ENCODE measurements at places on chromosomes 11 and 22.
A peak's percentile ranks its signal among the peaks of the same experiment; 100 is the strongest.

DNA sequence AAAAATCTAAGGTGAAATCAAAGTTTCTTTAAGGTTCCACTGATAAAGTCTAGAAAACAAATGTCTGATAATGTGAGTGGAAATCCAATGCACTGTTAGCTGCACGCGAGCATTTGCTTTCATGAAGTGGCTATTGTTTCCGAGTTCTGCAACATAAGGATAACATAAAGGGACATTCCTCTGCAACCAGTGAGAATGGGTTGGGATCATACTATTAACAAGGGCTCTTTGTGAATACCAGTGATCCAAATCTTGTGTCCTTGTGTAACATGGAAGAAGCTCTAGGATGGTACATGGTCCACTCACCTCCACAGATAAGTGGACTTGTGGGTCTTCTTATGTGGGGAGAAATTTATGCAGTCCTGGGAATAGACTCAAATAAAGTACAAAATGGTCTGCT is 24.6 kb downstream of the APIP start:
- no peak for DNase-seq

GRCh38 chr11:15705891-15706290 is 591.2 kb downstream of the INSC start:
- DNase-seq = no peak

DNA sequence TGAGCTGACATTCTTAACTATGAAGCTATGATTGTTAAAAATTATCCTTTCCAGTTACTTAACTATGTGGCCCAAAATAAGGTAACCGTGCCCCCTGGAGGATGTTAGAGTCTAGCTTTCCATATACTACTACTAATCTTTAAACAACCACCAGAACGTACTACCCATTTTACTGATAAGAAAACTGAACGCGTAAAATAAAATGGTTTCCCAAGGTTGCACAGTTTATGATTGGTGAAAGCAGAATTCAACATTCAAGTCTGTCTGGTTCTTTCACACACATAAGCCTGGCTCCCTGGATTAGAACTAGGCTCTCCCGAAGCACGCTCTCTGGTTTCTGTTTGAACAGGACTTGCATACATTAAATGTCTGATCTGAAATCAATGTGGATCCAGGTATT is 437.8 kb upstream of the CCDC90B start:
- DNase-seq = no peak

GRCh38 chr22:23218867-23219251 is 38.5 kb downstream of the BCR start:
- DNase-seq = peak; percentile 65

DNA sequence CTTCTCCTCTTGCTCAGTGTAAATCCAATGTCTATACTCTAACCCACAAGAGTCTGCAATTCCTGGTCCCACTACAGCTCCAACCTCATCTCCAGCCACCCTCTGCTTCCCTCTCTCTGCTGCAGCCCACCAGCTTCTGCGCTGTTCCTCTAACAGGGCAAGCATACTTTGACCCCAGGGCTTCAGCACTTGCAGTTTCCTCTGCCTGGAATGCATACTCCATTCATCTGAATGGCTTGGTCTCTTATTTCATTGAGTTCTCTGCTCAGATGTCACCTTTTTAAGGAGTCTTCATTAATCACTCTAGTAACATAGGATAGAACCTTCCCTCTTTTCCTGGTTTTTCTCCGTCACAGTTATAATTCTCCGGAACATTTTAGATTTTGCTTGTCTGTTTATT is 141.6 kb downstream of the BUD13 start:
- no peak for DNase-seq

- no peak for DNase-seq
Measured at GRCh38 chr11:78551066-78551465, 23.6 kb downstream of the NARS2 start.

GRCh38 chr22:30167734-30168133 is 78.8 kb downstream of the LIF start:
- DNase-seq = no peak

GRCh38 chr11:31764766-31765165 is 46.4 kb downstream of the PAX6 start:
- no peak for DNase-seq

- no peak for DNase-seq
Measured at GRCh38 chr11:133075351-133075750, 456.9 kb downstream of the OPCML start.

DNA sequence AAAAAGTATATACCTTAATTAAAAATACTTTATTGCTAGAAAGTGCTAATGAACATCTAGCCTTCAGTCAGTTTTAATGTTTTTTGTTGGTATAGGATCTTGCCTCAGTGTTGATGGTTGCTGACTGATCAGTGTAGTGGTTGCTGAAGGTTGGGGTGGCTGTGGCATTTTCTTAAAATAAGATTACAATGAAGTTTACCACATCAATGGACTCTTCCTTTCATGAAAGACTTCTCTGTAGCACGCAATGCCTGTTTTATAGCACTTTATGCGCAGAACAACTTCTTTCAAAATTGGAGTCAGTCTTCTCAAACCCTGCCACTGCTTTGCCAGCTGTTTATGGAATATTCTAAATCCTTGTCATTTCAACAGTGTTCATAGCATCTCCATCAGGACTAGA is 50.6 kb downstream of the LDLRAD3 start:
- DNase-seq = no peak

DNA sequence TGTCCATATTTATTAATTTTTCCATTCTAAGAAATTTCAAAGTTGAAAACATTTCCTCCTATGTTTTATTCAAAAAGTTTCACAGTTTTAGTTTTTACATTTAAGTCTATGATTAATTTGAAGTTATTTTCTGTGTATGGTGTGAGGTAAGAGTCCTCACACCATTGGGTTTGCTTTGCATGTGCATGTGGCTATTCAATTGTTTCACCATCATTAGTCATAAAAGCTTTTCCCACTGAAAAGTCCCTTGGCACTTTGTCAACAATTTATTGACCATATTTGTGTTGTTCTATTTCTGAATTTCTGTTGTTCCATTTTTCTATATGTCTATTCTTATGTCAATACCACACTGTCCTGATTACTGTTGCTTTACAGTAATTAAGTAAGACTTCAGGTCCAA is 186.5 kb downstream of the KIF18A start:
- DNase-seq = no peak

- no peak for DNase-seq
Measured at GRCh38 chr11:110766316-110766715, 54.1 kb upstream of the ARHGAP20 start.

DNA sequence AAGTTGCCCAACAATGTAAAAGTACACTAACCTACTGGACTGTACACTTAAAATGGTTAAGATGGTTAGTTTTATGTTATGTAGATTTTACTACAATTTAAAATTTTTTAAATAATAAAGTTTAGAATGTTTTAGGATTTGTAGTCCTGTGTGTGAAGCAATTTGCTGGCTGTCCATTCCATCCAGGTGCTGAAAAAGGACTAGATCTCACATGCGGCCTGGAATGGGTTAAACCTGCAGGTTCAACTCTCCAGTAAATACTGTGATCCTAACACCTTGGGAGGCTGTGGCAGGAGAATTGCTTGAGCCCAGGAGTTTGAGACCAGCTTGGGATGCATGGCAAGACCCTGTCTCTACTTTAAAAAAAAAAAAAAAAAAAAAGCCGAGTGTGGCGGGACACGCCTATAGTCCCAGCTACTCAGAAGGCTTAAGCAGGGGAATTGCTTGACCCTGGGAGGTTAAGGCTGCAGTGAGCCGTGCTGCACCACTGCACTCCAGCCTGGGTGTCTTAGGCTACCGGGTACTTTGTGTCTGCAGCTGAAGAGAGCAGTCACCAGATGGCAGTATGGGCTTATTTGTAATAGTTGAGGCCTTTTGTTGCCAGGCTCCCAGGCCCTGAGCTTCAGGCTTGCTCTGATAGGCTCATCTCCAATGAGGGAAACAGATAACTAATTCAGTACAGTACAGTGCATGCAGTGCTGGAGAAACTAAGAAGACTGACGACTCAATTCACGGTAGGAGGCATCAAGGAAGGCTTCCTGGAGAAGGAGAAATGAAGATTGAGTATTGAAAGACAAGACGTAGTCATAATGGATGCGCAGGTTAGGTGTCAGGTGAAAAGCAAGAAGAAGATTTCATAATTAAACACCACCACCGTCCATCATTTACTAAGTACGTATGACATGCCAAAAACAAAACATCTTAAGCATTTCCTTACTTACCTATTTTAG is 64.7 kb upstream of the ASPHD2 start:
- peak; percentile 52 for DNase-seq

- no peak for DNase-seq
Measured at GRCh38 chr11:128497776-128498095, 89.6 kb downstream of the ETS1 start.

GRCh38 chr11:296171-297050 is 2.9 kb downstream of the IFITM5 start:
- no peak for DNase-seq

GRCh38 chr11:130092661-130093060 is 23.0 kb downstream of the APLP2 start:
- no peak for DNase-seq

GRCh38 chr11:113267493-113267892 is 46.9 kb upstream of the TTC12 start:
- no peak for DNase-seq

DNA sequence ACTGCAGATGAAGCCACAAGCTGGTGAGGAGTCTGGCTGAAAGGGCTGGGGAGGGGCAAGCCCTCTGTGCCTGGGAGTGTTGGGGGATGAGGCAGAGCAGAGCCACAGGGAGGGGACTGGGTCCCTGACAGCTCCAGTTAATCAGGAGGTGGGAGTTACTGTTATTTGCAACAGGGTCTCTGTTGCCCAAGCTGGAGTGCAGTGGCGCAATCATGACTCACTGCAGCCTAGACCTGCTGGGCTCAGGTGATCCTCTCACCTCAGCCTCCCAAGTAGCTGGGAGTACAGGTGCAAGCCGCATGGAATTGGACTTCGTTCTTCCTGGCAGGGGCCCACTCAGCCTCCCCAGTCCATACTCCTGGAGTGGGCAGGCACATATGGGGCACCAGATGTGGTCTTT is 7.7 kb downstream of the SCN2B start:
- no peak for DNase-seq

- no peak for DNase-seq
Measured at GRCh38 chr11:95156133-95156721, 66.6 kb downstream of the ENDOD1 start.

GRCh38 chr11:75520688-75521087 is 5.1 kb downstream of the GDPD5 start:
- DNase-seq = no peak

GRCh38 chr11:2093575-2094353 is 45.4 kb downstream of the IGF2 start:
- DNase-seq = no peak

- no peak for DNase-seq
Measured at GRCh38 chr22:38167988-38168407, 13.6 kb downstream of the PLA2G6 start.

- DNase-seq = no peak
Measured at GRCh38 chr22:22936915-22937656, 49.5 kb downstream of the IGLL5 start.

DNA sequence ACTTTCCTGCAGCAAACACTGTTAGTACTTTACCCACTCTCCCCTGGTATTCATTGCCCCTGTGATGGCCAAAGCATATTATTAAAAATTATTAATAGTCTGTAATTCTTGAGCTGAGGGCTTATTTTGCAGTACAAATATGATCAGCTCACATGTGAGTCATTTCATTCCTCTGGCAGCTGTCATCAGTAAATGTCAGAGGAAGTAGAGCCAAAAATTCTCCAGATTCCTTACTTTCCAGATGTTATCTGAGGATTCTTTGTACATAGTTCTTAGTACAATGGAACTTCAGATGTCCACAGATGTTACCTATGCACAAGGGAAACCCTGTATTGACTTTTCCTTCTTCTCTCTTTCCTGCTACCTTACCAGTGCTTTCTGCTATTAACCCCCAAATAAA is 12.5 kb downstream of the OR5B3 start:
- no peak for DNase-seq

DNA sequence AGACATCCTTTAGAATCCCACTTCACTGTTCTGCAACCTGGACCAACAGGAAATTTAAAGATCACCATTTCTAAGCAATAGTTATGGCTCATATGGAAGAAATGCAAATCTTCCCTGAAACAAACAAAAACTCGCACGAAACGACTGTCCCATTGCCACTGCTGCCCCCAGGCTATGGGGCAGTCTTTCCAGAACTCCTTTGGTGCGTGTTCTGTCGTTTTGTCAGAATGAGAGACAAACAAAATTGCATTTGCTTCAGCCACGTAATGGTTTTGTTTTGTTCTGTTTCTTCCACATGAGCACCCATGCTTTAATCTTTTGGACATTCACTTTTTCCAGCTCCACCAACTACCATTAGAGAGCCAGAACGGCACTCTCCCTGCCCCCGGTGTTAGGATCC is 10.8 kb upstream of the FBLN1 start:
- DNase-seq = no peak

GRCh38 chr11:130181295-130182272 is 22.0 kb downstream of the ST14 start:
- DNase-seq = peak; percentile 54

DNA sequence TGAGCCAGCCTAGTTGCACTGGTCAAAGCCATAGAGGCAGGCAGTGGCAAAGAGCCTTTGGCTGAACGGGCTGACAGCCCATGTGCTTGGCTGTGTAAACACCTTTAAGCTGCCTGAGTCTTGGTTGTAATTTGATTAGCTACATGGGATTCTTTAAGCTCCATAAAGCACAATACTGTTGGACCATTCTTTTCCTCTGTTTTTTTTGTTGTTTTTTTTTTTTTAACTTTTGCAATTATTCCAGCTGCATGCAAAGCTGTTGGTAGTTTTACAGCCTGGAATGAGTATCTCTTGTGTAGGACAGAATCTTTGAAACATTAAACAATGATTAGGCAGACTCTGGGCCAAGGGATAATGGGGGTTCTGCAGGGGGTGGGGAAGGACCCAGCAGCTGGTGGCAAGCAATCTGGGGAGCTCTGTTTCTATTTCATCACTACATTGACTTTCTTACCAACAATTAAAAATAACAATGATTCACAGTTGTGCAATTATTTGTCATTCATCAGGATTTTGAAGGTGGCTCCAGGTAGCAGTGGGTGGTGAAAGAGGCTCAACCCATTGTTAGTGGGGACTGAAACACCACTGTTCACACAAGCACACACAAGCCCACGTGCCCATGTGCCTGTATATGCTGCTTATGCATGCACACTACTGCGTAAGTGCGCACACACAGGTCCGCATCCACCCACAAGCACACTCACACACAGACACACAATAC is 69.5 kb upstream of the CSNK2A3 start:
- DNase-seq = peak; percentile 34

DNA sequence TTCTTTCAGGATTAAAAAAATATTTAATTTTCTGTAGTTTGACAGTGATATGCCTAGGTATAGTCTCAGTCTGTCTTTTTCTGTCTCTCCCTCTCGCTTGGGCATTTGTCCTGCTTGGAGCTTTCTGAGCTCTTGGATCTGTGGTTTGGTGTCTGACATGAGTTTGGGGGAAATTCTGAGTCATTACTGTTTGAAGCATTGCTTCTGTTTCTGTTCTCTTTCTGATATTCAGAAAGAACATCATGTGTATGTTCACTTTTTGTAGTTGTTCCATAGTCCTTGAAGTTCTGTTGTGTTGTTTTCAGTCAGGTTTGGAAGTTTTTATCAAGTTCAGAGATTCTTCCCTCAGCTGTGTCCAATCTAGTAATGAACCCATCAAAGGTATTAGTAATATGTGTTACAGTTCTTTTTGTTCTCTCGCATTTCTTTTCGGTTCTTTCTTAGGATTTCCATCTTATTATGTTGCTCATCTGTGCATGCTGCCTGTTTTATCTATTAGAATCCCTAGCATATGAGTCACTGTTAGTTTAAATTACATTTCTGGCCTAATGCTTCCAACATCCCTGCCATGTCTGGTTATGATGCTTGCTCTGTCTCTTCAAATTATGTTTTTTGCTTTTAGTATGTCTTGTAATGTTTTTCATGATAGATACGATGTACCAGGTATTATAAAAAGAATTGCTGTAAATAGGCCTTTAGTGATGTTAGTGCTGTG is 48.4 kb downstream of the DDX10 start:
- no peak for DNase-seq

Measured in left renal cortex interstitium (tissue), 4 donors.